ENCODE measurements at places on chromosomes 7 and 10.

GRCh38 chr7:55071411-55072175, 52.8 kb downstream of the EGFR start:
- DNase-seq: no peak

GRCh38 chr10:66252986-66253385, 672.9 kb upstream of the LRRTM3 start:
- DNase-seq: no peak

GRCh38 chr7:107613948-107614347, 33.9 kb downstream of the BCAP29 start:
- DNase-seq: no peak

DNA sequence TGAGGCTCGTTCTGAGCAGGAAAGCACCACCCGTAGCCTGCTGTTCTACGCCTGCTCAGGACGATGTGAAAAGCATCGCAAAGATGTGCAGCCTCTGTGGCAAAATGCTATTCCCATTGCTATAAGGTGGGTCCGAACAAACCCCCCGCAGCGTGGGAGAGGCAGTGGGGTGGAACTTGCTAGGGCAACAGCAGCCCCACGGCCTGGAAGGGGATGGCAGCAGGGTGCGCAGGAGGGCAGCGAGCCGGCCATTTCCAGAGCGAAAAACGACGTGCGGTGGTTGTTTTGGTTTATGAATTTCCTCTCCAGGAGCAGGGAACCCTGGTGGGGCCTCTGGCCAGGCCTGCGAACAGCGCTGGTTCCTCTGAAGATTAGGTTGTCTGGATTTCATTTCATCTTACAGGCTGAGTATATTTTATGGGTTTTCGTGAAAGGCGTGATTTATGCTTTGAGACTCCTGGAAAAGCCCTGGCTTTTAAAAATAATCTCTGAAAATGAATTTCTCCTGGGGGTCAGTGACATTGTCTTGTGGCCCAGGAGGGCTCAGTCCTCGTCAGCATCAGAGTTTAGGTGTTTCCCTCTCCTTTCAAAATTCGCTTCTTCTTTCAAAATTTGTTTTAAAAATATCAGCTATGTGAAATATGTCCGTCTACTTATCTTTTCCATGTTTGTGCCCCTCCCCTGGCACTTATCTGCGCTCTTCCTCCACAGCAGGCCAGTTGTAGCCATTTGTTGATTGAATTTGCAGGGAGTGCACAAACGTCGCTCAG, 42.3 kb upstream of the UBE3C start:
- DNase-seq: no peak

GRCh38 chr7:45240926-45241325, 83.3 kb downstream of the RAMP3 start:
- DNase-seq: no peak

DNA sequence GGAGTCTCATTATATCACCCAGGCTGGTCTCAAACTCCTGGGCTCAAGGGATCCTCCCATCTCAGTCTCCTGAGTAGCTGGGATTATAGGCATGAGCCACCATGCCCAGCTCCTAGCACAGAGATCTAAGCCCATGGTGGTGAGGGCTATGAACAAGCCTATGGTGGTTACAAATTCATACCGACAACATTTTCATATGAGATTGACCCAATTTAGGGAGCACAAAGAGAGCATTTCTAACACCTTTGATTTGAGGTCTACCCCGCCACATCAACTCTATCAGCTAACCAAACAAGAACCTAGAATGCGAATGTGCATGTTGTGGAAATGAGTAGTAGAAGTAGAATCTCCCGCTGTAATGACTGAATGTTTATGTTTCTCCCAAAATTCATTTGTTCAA, 14.2 kb upstream of the PRF1 start:
- DNase-seq: no peak

DNA sequence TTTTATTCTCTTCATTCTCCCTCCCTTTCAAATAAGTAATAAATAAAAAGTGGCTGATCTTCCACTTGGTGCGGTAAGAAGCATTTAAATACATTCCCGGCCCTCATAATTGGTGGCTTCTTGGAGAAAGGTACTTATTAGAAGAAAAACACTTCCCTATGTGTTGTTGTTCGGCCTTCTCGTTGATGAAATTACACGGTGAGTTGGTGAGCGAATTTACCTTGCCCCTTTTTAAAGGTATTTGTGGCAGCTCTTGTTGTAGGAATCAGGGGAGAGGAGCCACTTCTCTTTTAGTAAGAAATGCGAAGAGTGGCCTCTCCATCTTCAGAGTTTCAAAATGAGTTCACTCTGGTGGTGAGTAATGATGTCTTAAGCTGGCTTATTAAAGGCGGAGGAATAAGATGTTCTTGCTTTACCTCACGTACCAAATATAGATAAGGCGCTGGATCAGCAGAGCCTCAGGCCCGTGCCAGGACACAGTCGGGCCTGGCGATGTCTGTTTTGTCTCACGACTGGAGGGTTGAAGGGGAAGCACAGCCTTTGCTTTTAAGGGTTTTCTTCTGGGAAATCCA, 135.9 kb downstream of the CUX1 start:
- no peak for DNase-seq

- no peak for DNase-seq
Observed at GRCh38 chr10:35644050-35644950, 2.2 kb upstream of the FZD8 start.

Data from NCI-H146 (cell line).